Uterus (tissue), 4 donors: ENCODE measurements at places on chromosomes 5 and 9. TPM values are rescaled to one million over a fixed set of nuclear protein-coding genes. Genes with fewer than 3 reads are reported as not detected.

Gene DEPDC1B
- not detected for total RNA-seq

Gene SEC61B
- 244 TPM for total RNA-seq

Gene CANX
- 543 TPM for total RNA-seq

Gene PDE6A
- not detected for total RNA-seq

Gene ADAMTSL1
- 186 TPM for total RNA-seq

Gene NEUROG1
- not detected for total RNA-seq

Gene C9orf50
- total RNA-seq = not detected

Gene GRM6
- not detected for total RNA-seq

Gene OR1Q1
- total RNA-seq = not detected

Gene CATSPER3
- not detected for total RNA-seq

Gene DMRT2
- total RNA-seq = 3.1 TPM

Gene IL13
- not detected for total RNA-seq

Gene CER1
- not detected for total RNA-seq

Gene CEL
- not detected for total RNA-seq

Gene LCN6
- total RNA-seq = 164 TPM

Gene SPEF2
- 30.0 TPM for total RNA-seq

Gene CCDC192
- total RNA-seq = 0.35 TPM

Gene FSTL4
- total RNA-seq = not detected

Gene PIP5K1B
- total RNA-seq = 5.6 TPM

Gene FYB1
- total RNA-seq = 1.8 TPM

Gene CRHBP
- total RNA-seq = 7.0 TPM

Gene ARL14EPL
- not detected for total RNA-seq

Gene PIGO
- 13.4 TPM for total RNA-seq

Gene TNC
- total RNA-seq = 239 TPM

Gene SPINK7
- total RNA-seq = not detected

Gene WDR38
- total RNA-seq = not detected

Gene SH3TC2
- 2.3 TPM for total RNA-seq

Gene OBP2B
- not detected for total RNA-seq

Gene ACSL6
- 0.18 TPM for total RNA-seq

Gene PSD2
- 0.76 TPM for total RNA-seq

Gene C1QTNF3
- total RNA-seq = 15.9 TPM

Gene SPAAR
- 11.7 TPM for total RNA-seq

Gene MSMP
- not detected for total RNA-seq

Gene SLC45A2
- not detected for total RNA-seq

Gene TPRN
- 0.29 TPM for total RNA-seq

Gene TPM2
- total RNA-seq = 491 TPM

Gene PRUNE2
- total RNA-seq = 51.4 TPM

Gene ANKRD20A1
- 2.4 TPM for total RNA-seq

Gene FBP1
- not detected for total RNA-seq

Gene WDR31
- 2.8 TPM for total RNA-seq

Gene CYLC2
- not detected for total RNA-seq

Gene SMAD5
- total RNA-seq = 72.6 TPM

Gene STK32A
- total RNA-seq = 0.51 TPM

Gene HRCT1
- total RNA-seq = 0.59 TPM

Gene ADAMTS12
- total RNA-seq = 7.4 TPM

Gene ENC1
- 3.3 TPM for total RNA-seq

Gene SLC6A3
- total RNA-seq = 0.07 TPM

Gene NR2F1-AS1
- 4.4 TPM for total RNA-seq

Gene IFNA2
- total RNA-seq = not detected

Gene CARTPT
- not detected for total RNA-seq

Gene TJP2
- total RNA-seq = 43.8 TPM

Gene C5orf46
- not detected for total RNA-seq
